ENCODE measurements at places on chromosomes 4 and X.

GRCh38 chrX:13341491-13342101, 21.7 kb upstream of the ATXN3L start:
- no peak for DNase-seq

DNA sequence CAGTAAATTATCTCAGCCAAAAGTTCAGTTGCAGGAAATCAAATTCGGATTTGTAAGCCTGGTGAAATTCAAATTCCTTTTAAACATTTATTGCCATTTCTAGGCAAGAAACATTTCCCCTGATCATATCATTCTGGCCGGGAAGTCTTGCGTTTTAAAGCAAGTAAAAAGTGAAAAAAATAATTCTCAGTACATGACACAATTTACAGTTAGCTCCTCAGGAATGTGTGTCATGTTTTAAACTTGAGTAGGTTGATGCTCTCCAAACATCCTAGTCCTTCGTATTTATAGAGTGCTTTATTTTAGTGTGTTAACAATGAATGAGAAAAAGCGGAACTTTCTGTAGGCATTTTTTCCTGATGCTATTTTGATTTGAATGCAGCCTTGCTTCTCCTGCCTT, 158.3 kb upstream of the SCML1 start:
- DNase-seq, result no peak

- DNase-seq, result no peak
Measured at GRCh38 chrX:16002185-16002584, 121.2 kb upstream of the GRPR start.

GRCh38 chr4:110096405-110096804, 102.0 kb downstream of the ELOVL6 start:
- no peak for DNase-seq

GRCh38 chrX:131063613-131064012, 5.5 kb downstream of the ARHGAP36 start:
- no peak for DNase-seq

- DNase-seq, result no peak
Measured at GRCh38 chr4:77473509-77473908, 132.1 kb upstream of the CXCL13 start.

DNA sequence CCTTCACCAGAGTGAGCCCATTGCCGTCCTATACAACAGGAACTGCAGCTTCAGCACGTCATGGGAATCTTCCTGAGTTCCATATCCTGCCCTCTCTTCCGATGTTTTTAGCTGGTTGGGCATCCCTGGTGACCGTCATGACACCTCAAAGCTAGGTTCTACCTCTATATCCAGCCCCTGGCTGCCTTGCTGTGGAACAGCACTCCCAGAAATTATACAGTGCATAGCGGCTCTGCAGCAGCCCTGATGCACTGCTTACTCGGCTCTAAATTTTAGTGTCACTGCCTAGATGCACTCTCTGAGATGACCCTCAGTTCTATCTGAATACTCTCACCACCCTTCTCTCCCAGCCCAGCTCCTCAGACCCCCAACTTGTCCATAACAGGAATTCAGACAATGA, 44.3 kb downstream of the ARHGEF38 start:
- DNase-seq, result no peak

GRCh38 chr4:112860830-112861690, 188.4 kb upstream of the ANK2 start:
- no peak for DNase-seq

DNA sequence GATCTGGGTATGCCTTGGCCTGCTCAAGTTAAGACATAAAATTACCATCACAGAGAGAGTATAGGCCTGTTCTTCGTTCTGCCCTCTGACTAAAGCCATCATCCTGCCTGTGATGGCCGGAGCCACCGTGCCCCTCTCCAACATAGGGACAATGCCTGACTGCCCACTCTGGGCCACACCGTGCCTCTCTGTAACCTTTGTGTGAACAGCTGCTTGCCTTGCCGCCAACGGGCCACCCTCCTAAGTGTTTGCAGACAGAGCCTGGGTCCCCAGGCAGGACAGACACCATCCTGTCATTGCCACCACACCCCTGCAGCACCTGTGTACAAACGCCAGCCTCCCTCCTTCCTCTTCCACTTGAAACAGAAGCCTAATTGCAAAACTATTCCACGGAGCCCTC, 298.7 kb upstream of the TENM3 start:
- DNase-seq, result no peak

GRCh38 chr4:28490669-28491068, 1630.0 kb downstream of the STIM2 start:
- no peak for DNase-seq

DNA sequence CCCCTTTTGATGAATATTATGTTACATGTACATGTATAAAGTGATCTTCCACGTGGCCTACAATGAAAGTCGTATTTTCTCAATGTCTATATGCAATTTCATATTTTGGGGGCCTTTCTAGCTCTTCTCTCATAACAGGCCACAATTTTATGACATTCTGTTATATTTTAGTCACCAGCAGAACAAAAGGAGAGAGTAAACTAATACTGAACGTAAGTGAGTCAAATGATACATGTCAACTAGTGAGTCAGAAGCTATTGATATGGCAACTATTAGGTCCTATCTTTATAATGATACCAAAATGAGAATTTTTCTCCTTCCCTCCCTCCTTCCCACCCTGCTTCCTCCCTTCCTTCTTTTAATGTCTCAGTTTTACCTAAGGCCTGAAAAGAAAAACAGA, 14.4 kb downstream of the GC start:
- DNase-seq, result no peak

DNA sequence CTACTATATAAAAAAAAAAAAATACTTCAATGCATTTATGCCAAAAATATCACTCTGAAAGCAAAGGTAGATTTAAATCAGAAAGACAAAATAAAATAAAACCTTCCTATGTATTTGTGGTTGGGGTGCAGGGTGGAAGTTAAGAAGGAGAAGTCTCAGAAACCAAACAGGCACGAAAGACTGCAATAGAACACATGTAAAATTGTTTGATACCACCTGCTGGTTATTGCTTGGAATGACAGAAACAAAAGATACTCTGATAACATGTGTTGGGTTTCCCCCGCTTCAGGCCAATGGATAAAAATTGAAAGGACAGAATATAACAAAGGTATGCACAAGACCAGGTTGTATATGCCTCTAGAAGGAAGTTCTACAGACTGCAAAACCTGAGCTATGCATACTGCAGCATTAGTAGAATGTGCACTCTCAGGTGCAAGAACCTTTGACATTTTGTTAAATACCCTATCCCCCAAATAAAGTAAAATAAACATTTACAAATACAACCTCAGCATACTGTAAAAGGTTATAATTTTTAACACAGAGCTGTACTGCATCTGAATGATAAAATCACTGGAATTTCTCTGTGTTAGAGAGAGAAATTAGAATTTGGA, 118.8 kb downstream of the GABRA2 start:
- no peak for DNase-seq

DNA sequence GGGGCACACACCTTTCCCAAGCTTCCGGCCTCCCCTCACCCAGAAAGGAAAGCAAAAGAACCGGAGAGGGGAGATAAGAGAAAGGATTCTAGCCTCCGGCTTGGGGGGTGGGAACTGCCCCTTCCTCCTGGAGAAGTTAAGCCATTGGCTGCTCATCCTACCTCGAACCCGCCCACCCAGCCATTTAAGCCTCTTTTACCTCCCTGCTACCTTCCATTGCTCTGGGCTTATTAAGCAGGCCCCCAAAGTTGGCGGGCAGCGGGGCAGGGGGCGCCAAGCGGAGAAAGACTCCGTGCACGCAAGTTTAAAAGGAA, 2.3 kb downstream of the MAML3 start:
- peak; percentile 37 for DNase-seq

- no peak for DNase-seq
Measured at GRCh38 chrX:16762579-16762978, 23.7 kb upstream of the TXLNG start.

DNA sequence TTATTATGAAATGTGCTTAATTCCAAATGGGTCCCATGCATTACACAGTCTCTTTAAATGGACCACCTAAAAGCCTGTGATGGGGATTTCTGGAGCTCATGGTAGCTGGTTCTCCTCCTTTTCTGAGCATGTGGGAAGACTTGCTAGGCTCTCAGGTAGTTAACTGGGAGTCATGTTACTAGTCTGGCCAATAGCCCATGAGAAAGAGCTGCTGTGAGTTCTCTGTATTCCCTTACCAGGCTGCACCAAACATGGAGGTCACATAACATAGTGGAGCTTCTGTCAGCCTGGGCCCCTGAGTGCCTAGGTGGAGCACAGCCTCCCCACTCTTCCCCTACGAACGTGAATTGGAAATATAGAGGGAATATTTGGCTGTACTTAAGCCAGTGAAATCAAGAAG, 198.4 kb downstream of the MAML3 start:
- no peak for DNase-seq

DNA sequence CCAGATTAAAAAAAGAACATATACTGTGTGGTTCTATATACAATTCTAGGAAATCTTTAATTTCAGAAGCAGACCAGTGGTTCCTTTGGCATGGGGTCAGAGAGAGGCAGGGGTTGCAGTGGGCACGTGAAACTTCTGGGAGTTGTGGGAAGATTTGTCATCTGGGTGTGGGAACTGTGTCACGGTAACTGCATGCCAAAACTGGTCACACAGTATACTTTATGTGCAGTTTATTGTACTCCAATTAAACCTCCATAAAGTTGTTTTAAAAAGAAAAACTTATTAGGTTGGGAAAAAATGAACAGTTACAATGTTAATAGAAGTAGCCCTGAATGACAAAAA, 26.7 kb upstream of the STS start:
- DNase-seq, result no peak

DNA sequence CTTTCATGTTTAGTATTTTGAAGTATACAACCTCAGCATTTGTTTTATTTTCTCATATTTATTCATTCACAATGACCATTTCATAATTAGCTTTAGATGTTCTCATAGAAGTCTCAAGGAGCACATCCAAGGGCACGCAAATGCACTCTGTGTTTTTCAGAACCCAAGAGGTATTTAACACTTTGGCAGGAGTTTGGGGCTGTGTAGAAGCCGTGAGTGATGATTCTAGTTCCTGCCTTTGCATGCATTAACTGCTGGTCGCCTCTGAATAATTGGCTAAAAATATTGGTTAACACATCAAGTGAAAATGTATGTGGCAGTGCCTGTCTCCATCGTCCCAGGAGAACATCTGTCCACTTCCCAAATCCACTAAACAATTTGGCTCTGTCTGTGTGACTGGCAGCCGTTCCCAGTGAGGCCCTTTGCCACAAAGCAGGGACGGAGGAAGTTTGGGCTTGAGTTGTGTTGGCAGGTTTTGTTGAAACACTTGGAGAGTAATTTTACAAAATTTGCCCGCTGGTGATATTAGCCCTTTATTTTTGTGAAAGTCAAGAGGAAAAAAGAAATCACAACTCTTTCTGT, 730.7 kb upstream of the SLIT2 start:
- no peak for DNase-seq

GRCh38 chr4:34196375-34196774, 2047.9 kb downstream of the ARAP2 start:
- no peak for DNase-seq

- DNase-seq, result peak; percentile 38
Measured at GRCh38 chr4:182806259-182807252, 110.6 kb downstream of the DCTD start.

DNA sequence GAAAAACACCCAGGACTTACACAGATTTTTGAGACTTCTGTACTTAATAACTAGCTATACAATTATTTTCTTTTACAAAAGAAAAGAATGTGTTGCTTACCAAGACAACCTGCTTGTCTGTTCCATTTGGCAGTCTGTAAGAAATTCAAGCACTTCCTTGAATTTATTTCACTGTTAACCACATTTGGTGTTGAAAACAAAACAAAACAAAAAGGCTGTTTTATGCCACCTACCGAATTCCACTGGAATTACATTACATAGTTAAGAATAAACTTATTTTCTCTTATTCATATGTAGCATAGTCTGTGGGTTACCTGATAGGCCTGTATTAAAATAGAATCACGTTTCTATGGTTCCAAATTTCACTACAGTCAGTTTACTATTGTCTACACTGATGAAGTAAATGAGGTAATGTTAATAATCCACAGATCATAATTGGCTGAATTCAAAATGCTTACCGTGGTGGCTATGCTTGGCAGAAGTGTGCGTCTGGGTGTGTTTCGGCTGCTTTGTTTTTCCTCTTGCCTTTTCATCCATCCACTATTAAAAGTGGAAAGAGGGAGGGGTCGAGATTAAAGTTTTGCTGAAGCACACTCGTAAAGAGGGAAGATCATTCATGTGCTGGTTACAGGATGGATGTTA, at the start of gene TLR1:
TLR1 (minus strand) TSS at position 138 of the 642 bp plus-strand sequence. CDS start 5,960 bp downstream, outside the sequence.
- DNase-seq, result no peak

- no peak for DNase-seq
Measured at GRCh38 chr4:97643179-97643578, 500.1 kb downstream of the STPG2 start.

GRCh38 chrX:35040871-35041270, 98.3 kb downstream of the FAM47B start:
- no peak for DNase-seq

DNA sequence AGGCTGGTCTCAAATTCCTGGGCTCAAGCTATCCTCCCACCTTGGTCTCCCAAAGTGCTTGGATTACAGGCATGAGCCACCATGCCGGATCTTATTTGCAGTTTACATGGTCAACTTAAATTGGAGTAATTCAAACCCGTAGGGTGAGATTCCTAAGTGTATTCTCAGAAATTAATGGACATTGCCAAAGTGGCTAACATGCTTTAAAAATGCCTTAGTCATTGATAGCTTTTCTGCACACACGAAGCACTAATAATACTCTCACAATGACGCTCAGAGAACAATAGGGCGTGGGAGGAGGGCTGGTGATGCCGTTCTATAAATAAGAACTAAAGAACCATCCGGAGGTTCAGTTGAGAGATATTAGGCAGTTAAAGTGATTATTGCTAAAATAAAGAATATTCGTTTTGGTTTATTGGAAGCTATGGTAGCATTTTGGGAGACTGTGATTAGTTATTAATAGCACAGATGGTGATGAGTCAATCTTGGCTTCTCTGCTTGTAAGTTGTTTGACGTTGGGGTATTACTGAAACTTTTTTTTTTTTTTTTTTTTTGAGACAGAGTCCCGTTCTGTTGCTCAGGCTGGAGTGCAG, 79.1 kb downstream of the TRAPPC11 start:
- no peak for DNase-seq

GRCh38 chr4:85420831-85421230, 54.1 kb upstream of the ARHGAP24 start:
- no peak for DNase-seq

DNA sequence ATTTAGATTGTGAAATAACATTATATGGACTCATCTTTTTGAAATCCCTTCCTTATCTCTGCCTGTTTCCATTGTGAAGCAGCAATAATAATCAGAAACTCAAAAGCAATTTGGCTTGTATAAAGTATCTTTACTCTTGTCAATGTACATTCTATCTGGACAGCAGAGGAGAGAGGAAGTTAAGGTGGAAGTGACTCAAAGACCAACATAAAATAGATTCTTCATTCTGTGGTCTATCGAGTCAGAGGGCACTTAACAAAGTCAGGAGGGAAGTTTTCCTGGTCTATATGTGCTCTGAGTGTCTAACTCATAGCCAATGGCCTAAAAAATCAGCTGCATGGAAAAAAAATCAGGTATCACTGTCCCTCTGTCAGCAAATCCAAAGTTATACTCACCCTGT, 155.5 kb downstream of the EMCN start:
- DNase-seq, result no peak

- no peak for DNase-seq
Measured at GRCh38 chr4:85979276-85979675, 380.6 kb downstream of the MAPK10 start.

GRCh38 chrX:44570522-44570921, 27.9 kb upstream of the FUNDC1 start:
- DNase-seq, result no peak

- DNase-seq, result no peak
Measured at GRCh38 chr4:20331642-20332041, 79.9 kb downstream of the SLIT2 start.
